ENCODE measurements at places on chromosomes 5 and 9.

GRCh38 chr9:6188906-6189305, 26.7 kb upstream of the IL33 start:
- DNase-seq: no peak

DNA sequence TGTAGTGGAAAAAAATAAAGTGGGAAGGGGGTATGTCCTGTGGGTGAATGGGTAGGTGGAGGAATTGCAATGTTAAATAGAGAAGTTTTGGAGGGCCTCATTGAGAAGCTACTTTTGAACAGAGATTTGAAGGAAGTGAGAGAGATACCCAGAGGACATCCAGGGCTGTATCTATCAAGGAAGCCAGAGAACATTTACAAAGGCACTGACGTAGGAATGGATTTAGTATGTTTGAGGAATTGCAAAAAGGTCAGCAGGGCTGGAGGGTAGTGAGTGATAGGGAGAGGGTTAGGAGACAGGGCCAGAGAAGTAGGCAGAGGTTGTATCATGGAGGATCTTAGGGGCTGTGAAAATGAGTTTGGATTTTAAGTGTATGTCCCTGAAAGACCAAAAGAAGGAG, 13.9 kb downstream of the PTTG1 start:
- no peak for DNase-seq

- DNase-seq: no peak
These were observed 37.1 kb upstream of the PPARGC1B start for GRCh38 chr5:149693021-149693420.

DNA sequence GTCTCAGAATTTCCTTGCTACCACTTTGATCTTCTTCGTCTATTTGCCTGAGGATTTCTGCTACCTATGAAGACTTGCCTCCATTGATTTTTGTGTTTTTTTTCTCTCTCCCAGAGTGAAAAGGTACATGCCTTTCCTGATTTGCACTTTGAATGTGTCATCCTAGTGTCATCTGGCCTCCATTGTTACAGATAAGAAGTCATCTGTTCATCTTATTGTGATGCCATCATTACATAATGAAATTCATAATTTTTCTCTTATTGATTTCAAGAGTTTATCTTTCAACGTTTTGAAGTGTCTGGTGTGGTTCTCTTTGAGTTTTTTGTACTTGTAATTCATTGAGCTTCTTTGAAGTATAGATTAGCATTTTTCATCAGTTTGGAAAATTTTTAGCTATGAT, 144.8 kb downstream of the SH3GL2 start:
- no peak for DNase-seq
